ENCODE measurements at places on chromosomes 13 and 19.

DNA sequence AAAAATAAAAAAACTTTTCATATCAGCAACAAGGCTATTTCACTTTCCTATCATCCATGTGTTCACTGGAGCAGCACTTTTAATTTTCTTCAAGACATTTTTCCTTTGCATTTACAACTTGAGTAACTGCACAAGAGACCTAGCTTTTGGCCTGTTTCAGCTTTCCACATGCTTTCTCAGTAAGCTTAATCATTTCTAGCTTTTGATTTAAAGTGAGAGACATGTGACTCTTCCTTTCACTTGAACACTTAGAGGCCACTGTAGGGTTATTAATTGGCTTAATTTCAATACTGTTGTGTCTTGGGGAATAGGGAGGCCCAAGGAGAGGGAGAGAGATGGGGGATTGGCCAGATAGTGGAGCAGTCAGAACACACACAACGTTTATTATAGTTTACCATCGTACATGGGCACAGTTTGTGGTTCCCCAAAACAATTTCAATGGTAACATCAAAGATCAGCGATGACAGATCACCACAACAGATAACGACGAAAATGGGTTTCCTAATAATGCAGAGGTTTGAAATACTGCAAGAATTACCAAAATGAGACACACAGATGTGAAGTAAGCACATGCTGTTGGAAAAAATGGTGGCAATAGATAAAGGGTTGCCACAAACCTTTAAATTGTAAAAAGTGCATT, 117.6 kb downstream of the GGACT start:
- peak; percentile 9 for DNase-seq

- peak; percentile 18 for DNase-seq
These were observed 1.7 kb downstream of the PROSER1 start for GRCh38 chr13:39036212-39036611.

DNA sequence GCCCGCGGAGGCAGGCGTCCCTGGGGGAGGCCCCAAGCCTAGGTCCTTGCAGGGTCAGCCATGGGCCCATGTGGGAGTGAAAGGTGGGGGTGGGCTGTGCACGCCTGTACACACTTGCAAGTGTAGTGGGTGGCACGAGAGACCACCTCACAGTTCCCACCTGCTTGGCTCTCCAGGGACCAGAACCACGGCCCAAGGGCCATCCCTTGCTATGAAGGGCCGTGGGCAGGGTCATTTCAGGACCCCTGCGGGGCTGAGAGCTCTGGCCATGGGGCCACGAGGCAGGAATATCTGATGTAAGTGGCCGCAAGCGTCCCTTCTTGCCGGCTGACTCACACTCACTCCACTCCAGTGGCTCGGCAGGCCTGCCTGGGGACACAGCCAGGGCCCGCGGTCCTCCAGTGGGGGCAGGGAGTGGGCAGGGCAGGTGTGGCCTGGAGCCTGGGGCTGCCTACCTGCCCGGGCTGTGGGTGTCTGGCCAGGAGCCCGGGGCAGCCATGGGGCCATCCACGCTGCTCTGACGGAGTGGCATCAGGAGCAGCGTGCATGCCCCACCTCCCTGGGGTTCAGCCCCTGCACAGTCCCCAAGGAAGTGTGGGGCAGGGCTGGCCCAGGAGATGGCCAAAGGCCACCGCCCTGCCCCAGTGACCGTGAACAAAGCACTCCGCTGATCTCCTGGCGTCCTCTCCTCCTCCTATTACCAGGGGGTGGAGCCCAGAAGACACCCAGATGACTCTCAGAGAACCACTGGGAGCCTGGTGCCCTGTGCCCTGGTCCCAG, 8.6 kb upstream of the MKNK2 start:
- DNase-seq, result no peak

DNA sequence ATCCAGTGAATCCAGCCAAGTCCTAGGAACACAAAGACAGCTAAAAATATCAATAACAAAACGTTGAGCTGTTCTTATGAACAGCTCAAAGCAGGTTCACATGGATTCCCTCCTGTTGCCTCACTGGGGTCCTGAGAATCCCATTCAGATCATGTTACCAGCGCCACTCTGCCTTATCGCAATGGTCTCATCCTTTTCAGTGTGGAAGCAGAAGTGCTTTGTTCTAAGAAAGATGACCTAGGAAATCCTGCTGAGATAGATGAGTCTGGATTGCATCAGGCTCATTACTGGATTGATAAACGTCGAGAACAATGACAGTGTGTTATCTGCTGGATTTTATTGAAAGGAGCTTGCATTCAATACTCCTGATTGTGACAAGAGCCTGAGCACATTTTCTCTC, 87.0 kb downstream of the SLAIN1 start:
- no peak for DNase-seq

DNA sequence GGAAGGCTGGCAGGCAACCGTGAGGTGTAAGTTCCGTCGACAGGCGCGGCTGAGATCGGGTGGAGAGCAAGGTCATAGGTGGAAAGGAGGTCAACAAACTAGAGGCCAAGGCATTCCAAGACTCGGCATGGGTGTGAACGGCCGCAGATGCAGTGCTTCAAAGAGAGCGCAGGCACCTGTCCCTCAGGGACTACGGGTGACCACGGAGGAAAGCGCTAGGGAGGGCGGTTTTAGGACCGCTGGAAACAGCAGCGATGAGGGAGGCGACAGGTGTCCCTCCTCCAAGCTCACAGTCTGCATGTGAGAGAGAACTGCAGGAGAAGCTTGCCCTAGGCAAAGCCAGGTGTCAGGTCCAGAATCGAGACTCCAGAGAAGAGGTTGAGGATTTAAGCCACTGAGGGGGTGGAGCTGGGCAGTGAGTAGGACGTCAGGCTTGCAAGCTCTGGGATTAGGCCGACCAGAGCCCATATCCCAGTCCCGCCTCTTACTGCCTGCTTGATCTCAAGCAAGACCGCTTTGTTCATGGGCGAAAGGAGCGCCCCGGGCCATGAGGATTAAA, 1.6 kb upstream of the MLNR start:
- DNase-seq, result no peak

GRCh38 chr13:87274209-87274819, 396.9 kb upstream of the SLITRK5 start:
- peak; percentile 5 for DNase-seq

All from CD4-positive, alpha-beta T cell treated with Interleukin-17A for 1 hour (primary cell).